ENCODE measurements at places on chromosomes 7 and 10. TPM values are rescaled to one million over a fixed set of nuclear protein-coding genes. Genes with fewer than 3 reads are reported as not detected.

PARD3 gene
- 27.7 TPM for total RNA-seq

GBX1 gene
- total RNA-seq: 0.41 TPM

ANKRD2 gene
- not detected for total RNA-seq

SDK1 gene
- 33.0 TPM for total RNA-seq

PDE6C gene
- total RNA-seq: not detected

NANOS1 gene
- 7.3 TPM for total RNA-seq

Data from frontal cortex (tissue), 4 donors.